Endodermal cell (in vitro differentiated cells): ENCODE measurements at places on chromosomes 7 and 10.

DNA sequence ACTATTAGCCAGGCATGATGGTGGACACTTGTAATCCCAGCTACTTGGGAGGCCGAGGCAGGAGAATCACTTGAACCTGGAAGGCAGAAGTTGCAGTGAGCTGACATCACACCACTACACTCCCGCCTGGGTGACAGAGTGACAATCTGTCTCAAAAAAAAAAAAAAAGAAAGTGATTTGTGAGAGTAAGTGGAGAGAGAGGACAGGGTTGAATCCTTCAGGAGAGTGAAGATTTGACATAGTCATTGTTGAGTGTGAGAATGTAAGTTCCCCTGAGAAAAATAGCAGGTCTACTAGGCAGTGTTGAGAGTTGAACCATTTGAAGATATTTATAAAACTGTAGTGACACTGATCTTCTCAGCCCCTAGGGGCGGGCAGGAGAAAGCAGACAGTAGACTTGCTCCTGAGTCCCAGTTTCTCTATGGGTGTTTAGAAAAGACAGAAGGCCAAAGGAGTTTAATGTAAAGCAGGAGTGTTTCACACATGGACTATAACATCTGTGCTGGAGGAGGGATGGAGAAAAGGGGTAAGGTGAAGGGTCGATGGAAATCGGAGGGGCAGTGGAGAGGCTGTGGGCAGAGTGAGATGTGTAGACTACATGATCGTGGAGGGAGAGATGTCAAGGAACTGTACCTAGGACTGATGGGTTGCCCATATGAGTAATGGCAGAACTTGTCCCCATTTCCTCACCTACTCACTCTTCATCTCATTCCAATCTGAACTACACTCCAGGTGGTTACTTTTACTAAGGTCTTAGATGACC is 13.7 kb upstream of the LAMB4 start:
- DNase-seq: no peak

DNA sequence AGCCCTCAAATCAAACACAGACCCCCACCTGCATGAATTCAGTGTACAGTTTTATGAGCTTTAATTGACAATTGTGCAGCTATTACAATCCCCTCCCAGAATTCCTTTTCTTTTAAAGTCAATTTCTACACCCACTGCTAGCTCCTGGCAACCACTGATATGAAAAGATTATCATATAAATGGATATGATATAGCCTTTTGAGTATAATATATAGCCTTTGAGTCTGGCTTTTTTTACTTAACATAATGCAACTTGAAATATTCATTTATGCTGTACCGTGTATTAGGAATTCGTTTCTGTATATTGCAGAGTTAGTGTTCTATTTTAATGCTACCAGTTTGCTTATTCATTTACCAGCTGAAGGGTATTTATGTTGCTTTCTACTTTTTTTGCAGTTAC is 127.7 kb downstream of the CCSER2 start:
- no peak for DNase-seq

DNA sequence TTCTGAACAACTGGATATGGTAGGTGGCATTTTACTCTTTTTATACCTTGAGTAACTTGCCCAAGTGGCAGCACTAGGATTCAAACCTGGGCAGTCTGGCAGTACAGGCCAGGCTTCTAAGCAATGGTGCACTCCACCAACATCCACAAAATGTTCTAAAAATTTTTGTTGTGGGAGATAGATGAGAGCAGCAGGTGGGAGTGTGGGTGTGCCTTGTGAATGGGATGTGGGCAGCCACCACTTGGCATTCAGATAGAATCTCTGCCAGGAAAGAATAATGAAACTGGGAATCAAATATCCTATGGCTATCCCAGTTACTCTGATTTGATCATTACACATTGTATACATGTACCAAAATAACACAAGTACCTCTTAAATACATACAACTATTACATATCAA is 810.7 kb downstream of the MAGI2 start:
- no peak for DNase-seq

- DNase-seq: no peak
Measured at GRCh38 chr10:72818076-72818475, 75.5 kb upstream of the OIT3 start.

- no peak for DNase-seq
Measured at GRCh38 chr7:88337572-88337971, 30.9 kb upstream of the STEAP4 start.

DNA sequence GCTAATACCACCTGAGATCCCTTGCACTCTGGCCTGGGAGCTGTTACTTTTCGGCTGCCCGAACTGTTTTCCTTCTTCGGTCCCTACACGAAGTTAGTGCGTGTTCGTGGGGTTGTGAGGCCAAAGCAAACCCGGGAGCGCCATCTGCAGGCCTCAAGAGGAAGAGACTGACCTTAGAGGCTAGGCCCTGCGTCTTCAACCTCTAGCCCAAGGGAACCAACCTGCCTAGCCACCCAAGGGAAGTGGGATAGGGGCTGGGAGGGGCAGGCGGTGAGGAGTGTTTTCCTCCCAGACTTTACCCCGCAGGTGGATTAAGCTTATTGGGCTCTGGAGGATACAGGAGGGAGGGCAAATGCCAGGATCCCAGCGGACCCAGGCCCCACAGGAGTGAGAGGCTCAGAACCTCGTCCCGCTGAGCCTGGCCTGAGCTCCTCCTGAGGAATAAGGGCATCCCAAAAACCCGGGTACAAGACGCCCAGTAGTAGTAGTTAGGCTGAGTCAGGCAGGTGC is 1.7 kb upstream of the PAX2 start:
- peak; percentile 84 for DNase-seq

- DNase-seq: no peak
Measured at GRCh38 chr7:48839108-48839507, 85.2 kb upstream of the CDC14C start.

- DNase-seq: no peak
Measured at GRCh38 chr10:75525646-75526045, 94.2 kb downstream of the LRMDA start.

DNA sequence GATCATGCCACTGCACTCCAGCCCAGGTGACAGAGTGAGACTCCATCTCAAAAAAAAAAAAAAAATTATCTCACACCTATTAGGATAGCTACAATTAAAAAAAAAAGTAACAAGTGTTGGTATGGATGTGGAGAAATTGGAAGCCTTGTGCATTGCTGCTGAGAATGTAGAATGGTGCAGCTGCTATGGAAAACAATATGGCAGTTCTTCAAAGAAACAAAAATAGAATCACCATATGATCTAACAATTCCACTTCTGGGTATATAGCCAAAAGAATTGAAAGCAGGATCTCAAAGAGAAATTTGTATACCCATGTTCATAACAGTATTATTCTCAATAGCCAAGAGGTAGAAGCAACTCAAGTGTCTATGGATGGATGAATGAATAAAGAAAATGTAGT is 143.6 kb upstream of the PRR15 start:
- no peak for DNase-seq

DNA sequence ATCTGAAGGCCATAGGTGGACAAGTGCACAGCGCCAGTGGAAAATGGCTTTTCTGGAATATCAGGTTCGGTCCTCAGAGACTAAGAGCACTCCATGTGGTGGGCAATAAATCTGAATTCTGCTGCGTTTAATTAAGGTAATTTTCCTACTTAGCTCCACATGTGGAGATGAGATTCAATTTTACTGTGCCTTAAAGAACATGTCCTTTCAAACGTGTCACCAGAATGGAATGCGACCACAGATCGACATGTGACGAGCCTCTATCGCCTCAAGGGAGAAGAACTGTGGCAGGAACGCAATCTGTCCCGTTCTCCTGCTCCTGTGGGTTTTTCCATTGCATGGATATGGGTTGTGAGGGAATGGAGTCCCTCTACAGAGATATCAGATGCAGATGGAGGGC is 205.3 kb upstream of the ZNF32 start:
- peak; percentile 47 for DNase-seq

GRCh38 chr7:82926477-82926876 is 236.2 kb downstream of the PCLO start:
- DNase-seq: no peak

- no peak for DNase-seq
Measured at GRCh38 chr10:11695779-11696178, 46.4 kb upstream of the ECHDC3 start.

DNA sequence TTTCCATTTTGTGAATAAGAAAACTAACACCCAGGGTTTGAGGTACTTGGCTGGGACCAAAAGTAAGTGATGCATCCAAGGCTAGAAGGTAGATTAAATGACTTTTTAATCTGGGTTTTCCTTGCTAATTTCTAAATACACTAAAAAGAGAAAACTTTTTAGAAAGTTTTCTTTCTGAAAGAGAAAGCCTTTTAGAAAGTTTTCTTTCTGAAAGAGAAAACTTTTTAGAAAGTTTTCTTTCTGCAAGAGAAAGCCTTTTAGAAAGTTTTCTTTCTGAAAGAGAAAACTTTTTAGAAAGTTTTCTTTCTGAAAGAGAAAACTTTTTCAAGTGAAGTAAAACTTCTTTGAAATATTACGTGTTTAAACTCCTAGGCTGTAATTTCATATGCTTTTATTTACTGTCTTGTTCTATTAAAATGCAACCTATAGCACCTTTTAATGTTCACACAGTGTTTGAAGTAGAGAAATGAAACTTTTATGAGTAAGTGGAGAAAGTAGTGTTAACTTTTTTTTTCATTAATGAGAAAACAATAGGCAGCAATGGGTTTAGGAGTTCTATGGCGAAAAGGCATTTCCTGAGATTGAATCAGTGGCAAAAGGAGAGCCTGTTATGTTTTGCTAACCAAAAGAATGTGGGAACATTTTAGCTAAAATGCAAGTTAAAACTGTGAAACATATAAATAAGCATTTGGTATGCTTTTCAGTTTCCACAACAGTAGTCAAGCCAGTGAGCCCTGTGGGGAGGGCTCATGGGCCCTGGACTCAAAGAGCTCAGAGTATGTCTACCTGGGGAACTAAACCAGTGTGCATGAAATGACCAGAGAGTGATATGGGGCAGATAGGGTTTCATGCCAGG is 103.7 kb downstream of the RBM20 start:
- no peak for DNase-seq

- peak; percentile 23 for DNase-seq
Measured at GRCh38 chr7:45601816-45602540, 27.8 kb downstream of the ADCY1 start.

DNA sequence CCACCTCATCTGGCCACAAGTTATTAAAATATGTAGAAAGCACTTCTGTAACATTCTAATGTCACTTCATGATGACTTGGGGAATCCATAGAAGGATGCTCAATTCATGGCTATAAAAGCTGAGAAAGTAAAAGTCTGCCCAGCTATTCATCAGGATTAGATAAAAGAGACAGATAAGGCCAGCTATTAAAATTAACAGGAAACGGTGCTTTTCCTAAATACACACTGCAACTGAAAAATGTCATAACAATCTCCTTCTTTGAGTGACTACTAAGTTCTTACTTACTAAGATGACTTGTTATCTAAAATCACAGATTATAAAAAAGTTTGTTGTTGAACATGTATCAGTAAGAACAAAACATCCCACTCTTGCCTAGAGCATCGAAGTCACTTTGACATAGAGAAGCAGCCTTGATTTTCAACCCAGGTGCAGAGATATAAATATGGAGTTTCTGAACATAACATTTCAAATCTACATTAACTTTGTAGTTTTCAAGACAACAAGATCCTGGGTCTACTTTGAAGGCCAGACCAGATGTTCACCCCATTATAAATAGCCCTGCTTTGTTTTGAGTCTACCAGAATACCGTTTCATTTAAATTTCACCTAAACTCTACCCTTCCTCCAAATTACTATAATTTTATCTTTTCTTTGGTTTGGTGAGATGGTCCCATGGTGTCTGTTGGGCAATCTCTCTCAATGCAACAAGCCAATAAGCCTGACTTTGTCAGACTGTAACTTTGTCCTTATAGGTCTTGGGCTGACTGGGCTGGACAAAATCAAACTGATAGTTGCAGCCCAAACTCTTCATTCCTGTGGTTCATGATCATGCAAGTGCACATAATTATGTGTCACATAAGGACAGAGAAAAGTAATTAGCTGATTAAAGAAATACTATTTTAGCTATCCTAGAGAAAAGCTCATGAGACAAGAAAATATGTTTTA is 24.0 kb downstream of the HYCC1 start:
- DNase-seq: no peak

- peak; percentile 70 for DNase-seq
Measured at GRCh38 chr10:127762925-127763324, 25.9 kb downstream of the FOXI2 start.

GRCh38 chr10:121495719-121496118 is 102.5 kb downstream of the FGFR2 start:
- DNase-seq: no peak

DNA sequence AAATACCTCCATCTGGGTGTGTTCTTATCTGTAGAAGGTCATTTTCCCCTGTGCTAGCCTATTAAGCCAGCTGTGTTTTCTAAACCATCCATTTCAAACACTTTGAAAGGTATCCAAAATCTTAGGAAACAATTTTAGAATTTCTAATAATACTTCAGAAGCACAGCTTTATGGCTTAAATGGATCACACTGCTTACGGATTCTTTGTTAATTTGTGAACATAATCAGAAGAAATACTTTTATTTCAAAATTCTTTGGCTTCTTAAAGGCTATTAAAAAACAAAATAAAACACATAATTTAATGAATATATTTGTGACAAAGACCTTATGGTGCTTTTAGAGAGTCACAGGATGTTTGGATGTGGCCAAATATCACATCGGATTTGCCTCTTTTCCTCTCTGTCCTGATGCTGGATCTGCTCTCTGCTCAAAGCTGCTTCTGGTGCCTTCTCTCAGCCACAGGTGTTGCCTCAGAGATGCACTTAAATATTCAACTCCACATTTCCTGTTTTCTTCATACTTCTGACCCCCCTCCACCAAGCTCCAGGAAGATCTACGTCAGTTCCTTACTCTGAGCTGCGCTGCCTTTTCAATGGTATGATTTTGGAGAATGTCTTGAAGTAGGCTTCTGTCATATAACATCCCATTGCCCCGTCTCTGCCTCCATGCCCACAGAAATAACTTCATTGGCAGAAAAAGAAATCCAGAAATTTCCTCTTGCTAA is 230.6 kb downstream of the MLLT10 start:
- no peak for DNase-seq

DNA sequence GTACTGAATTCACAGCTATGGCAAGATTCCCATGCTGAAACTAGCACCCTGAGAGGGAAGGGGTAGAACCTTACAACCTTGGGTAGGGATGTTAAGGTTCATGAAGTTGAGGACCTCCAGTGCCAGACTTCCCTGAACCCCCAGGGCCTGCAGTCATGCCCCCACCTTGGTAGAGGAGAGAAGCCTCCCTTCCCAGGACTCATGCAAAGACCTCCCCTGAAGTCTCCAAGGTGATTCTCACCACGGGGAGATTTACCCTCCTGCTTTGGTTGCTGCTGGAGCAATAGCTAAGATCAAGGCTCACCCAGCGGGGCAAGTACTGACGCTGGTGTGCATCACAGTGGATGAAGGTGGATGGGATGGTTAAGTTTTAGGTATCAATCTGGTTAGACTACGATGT is 49.1 kb upstream of the PFKP start:
- DNase-seq: no peak
